ENCODE measurements at places on chromosomes 7 and 10. TPM values are rescaled to one million over a fixed set of nuclear protein-coding genes. Genes with fewer than 3 reads are reported as not detected.

DNA sequence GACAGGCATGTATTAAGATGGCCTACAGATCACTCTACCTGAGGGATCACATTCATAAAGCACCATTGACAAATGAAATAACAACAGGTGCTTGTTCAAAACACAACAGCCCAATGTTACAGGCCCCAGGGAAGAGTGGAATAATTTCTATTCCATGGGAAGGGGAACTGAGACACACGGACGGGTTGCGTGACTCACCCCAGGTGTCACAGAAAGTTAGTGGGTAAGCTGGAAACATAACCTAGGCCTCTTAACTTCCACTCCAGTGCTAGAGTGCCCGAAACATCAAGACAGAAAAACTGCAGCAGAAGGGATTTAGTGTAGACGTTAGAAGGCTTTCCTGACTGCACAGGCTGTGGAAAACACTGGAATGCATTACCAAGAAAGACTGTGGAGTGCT is 48.3 kb downstream of the SLC37A3 start:
- no peak for DNase-seq

DNA sequence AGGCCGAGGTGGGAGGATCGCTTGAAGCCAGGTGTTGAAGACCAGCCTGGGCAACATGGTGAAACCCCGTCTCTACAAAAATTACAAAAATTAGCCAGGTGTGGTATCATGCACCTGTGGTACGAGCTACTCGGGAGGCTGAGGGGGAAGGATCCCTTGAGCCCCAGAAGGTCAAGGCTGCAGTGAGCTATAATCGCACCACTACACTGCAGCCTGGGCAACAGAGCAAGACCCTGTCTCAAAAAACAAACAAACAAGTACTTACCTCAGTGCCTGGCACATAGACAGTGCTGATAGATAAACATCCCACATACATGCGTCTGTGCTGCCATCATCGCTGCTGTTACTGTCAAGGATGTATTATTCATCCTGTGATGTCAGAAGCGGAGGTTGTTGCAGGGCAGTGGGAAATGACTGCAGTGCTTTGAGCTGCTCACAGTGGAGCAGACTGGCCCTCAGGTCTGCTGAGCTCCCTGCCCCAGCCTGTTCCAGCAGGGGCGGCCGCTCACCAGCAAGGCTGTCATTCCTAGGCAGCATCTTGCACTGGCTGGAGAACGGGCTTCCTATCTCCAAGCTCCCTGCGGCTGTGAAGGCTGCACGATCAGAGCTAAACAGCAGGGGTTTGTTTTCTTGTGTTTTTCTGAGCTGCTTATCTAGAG is 18.6 kb downstream of the FOXK1 start:
- DNase-seq = peak; percentile 86

DNA sequence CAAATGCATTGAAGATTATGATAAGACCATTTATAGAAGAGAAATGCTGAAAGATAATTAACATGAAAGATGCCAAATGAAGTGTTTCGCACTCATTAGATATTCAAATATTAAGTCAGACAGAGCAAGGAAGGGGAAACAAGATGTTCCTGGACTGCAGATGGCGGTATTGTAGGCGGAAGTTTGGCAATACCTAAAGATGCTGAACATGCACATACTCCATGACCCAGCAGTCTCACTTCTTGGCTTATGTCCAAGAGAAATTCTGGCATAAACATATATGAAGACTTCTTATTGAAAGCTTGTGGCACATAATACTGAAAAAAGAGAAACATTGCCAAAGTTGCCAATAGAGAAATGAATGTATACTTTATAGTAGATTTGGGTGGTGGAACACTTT is 325.4 kb upstream of the SEMA3C start:
- peak; percentile 35 for DNase-seq

- DNase-seq = peak; percentile 93
Measured at GRCh38 chr7:136086712-136087111, 109.6 kb upstream of the MTPN start.

GRCh38 chr10:105770524-105771212 is 1129.6 kb downstream of the SORCS3 start:
- DNase-seq = peak; percentile 6

- no peak for DNase-seq
Measured at GRCh38 chr10:69969977-69970376, 82.7 kb upstream of the MACROH2A2 start.

Gene MMP21
- total RNA-seq = not detected

DNA sequence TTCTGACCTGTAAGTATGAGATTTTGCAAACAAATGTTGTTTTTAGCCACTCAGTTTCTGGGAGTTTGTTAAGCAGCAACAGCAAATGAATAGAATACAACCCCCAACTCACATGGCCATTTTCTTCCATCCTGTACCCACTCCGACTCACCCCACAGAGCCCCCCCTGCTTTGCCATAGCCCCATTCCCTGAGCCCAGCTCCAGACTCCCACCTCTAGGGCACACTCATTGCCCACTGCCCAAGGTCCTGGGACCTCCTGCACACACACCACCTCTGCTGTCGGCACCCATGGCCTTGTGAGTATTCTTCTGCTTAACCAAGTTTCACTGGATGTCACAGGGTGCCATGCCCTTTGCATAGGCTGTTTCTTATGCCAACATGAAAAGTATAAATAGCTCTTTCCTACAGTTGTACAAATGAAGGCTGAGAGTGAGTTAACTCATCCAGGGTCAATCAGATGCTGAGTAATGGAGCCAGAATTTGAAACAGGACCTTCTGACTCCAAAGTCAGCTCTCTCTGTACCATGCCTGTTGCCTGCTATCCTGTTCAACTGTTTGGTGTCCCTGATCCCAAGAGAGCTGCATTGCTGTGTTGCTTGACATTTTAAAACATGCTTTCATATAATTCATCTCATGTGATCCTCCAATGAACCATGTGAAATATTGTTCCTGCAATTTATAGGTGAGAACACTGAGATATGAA is 367.8 kb upstream of the ZMIZ1 start:
- DNase-seq = no peak

DNA sequence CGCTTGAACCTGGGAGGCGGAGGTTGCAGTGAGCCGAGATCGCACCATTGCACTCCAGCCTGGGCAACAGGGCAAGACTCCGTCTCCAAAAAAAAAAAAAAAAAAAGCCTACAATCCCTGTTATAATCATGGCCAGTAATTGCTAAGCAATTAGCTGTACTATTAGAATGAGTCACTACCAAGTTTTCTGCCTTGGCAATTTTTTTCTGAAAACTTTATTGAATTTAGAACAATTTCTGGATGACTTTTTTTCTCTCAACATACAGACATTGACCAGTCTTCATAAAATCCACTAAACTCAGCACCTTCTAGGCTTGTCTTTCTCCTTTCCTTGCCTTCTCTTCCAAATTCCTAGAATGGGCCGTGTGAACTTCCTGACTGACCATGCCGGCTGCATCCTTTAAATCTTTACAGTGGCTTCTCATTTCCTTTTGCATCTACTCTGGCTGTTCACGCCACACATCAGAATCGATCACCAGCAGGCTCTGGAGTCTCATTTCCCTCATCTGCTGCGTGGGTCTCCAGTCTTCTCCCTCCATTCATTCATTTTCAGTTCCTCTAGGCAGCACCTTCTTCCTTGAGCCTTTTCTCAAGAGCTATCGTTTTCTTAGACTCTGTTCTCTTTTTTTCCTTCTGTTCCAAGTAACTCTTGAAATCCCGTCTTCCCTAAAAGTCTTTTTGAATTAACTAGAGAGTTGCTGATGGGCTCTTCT is 107.9 kb downstream of the KAT6B start:
- no peak for DNase-seq

DNA sequence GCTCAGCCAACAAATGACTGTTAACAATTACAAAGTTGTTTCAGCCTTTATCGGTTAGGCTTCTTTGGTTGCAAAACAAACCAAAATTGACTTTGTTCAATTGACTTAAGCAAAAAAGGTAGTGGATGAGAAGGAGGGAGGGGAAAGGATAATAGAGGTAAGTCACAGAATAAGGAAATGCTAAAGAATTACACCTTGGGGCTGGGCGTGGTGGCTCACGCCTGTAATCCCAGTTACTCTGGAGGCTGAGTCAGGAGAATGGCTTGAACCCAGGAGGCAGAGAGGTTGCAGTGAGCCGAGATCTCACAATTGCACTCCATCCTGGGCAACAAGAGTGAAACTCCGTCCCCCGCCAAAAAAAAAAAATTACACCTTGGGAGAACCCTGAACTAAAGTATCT is 41.4 kb downstream of the AHCYL2 start:
- no peak for DNase-seq

- DNase-seq = no peak
Measured at GRCh38 chr10:8305876-8306652, 251.6 kb downstream of the GATA3 start.

DNA sequence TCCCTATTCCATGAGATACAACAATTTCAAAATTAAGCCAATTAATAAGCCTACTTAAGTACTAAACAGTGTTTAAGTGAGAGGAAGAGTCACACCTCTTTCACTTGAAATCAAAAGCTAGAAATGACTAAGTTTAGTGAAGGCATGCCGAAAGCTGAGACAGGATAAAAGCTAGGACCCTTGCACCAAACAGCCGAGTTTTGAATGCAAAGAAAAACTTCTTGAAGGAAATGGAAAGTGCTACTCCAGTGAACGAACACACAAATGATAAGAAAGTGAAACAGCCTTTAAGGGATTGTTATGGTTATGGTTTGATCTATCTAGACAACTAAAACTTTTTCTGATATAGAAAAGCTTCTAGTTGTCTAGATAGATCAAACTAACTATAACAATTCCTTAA is 135.4 kb upstream of the KMT2E start:
- no peak for DNase-seq

- no peak for DNase-seq
Measured at GRCh38 chr10:100895896-100896295, 16.9 kb upstream of the SLF2 start.

Gene KLF14
- total RNA-seq = 0.60 TPM

Gene TRIM74
- total RNA-seq = 0.12 TPM

GRCh38 chr7:118184565-118184940 is 589 bp downstream of the LSM8 start:
- peak; percentile 8 for DNase-seq

GRCh38 chr7:77866786-77867536 is 68.4 kb downstream of the PHTF2 start:
- DNase-seq = peak; percentile 39

GRCh38 chr10:86403183-86403797 is 36.7 kb upstream of the GRID1 start:
- DNase-seq = no peak

- DNase-seq = no peak
Measured at GRCh38 chr10:43692051-43692825, 43.6 kb upstream of the ZNF32 start.

DNA sequence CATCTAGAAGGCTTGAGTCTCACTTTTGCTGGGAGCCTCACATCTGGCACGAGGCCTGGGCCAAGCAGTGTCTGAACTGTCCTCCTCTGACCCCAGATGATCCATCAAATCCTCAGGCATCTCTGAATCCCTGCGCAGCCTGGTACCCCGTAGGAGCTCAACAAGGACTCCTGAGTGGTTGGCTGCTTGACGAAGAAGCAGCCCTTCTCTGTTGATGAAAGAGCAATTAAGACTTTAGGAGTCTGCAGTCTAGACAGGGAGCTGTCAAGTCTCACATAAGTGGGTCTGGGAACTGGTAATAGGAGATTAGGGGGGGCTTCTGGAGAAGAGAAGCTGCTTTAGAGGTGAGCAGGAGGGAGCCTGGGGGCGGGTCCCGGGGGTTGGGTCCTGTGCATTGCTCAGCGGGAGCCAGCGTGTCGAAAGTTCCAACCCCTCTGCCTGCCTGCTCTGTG is 326.0 kb downstream of the RPS24 start:
- DNase-seq = no peak

DNA sequence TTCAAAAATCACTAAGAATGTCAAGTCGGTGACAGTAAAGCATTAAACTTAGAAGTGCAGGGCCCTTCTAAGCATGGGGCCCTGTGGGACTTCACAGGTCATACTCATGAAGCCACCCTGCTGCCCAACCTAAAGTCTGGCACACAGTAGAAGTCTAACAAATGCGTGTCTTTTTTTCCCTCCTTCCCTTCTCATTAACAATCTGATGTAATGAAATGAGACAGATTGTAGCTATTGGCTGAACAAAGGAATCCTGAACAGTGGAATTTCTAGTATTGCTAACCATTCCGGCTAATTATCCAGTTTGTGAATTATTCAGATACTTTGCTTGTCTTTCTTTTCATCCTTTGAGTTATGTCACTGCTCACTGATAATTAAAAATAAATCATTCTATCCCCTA is 369.9 kb downstream of the WDR11 start:
- DNase-seq = no peak

Gene GARIN1A
- total RNA-seq = not detected

Gene ANKRD2
- total RNA-seq = 2.0 TPM

DNA sequence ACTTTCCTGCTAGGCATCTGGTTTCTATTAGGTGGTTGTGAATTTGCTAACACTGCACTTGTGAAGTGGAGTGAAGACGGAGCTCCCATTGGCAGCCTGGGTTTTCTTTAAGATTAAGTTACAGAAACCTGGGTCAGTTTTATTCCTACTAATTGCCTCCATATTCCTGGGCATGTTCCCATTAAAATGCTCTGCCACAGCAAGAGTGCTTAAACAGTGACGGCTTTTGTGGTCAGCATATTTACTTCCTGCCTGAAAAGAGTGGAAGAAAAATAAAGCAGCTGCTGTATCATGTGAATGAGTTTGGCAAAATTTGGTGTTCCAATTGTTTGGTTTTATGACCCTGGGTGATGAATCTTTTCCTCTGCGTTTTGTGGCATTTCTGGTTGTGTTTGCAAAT is 96.9 kb upstream of the PLXDC2 start:
- peak; percentile 78 for DNase-seq

DNA sequence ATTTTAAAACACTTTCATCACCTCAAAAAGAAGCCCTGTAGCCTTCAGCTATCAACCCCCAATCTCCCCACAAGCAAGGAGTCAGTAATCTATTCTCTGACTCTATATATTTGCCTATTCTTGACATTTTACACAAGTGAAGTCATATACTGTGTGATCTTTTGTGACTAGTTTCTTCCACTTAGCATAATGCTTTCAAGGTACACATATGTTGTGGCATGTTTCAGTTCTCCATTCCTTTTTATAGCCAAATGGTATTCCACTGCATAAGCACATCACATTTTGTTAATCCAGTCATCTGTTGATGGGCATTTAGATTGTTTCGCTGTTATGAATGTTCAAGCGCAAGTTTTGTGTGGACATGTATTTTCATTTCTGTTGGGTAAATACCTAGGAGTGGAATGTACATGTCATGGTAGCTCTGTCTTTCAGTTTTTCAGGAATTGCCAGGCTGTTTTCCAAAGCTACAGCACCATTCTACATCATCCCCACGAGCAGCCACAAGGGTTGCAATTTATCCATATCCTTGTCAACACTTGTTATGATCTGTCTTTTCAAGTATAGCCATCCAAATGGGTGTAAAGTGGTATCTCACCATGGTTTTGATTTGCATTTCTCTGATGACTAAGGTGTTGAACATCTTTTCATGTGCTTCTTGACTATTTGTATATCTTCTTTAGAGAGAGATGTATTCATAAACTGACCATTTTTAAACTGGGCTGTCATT is 405.6 kb downstream of the KCNMA1 start:
- DNase-seq = no peak
